ENCODE measurements at places on chromosomes 3 and 15.
A peak's percentile ranks its signal among the peaks of the same experiment; 100 is the strongest.

DNA sequence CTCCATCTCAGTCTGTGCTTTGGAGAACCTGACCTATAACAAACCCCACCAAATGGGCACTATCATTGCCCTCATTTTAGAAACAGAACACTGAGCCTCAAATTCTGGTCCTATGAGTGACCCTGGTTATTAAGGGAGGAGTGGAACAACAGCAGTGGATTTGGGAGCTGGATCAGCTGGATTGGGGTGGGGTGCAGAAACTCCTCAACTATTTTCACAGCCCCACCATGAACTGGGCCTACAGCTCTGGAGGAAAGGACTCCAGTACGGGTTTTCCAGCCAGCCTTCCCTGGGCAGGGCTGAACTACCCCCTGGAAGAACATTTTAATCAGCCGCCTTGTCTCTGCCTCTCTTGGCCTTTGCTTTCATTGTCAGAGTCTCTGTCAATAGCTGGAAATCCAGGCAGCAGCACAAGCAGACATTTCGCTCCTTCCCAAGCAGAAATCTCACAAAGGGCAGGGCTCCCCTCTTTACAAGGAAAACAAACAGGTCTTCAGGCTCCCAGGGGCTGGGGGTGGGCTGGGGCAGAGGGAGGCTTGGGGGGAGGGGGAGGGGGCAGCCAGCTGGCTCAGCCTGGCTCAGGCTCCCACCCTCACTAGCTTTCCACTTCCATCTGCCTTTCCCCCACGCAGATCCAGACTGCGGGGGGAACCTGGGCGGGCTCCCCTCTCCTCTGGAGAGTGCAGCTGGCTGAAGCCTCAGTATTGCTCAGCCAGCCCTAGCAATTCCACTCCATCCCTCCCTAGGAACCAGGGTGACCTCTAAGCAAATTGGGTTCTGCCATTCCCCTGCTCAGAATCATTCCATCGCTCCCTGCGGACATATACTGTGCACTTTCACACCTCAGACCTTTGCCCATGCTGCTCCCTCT is 13.7 kb upstream of the TLE3 start:
- DNase-seq: peak; percentile 85

- no peak for DNase-seq
Observed at GRCh38 chr3:193693774-193694173, 100.8 kb downstream of the OPA1 start.

DNA sequence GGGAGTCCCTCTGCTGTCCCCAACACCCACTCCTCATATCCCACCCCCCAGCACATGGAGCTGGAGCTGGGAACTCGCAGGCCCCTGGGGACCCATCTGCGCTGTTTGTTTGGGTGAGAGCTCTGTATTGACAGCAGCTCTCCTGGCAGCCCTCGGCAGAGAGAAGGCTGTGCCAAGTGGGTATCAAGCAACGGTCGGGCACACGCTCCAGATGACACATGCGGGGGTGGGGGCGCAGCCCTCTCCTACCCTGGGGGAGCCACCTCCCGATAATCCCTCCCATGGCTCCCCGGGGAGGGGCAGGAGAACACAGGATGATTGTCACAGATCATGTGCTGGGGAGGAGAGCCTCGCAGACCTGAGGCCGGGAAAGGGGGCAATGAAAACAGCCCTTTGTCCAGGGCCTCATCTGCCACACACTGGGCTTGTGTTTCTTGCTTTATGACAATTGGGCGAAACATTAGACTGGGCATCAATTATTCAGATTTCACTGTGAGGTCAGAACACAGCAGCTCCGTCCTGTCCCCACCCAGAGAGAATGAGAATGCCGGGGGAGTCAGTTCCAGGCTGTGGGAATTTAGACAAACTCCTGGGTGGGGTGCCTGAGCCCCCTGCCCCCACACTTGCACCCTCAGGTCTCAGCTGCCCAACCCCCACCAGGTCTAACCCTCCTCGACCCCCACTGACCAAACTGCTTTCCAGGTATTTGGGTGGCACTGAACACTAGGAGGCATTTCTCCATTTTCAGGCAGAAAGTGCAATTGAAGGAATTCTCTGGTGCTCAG is 46.4 kb upstream of the KLF13 start:
- peak; percentile 65 for DNase-seq

- DNase-seq: peak; percentile 68
Observed at GRCh38 chr3:149971403-149972075, 844 bp upstream of the PFN2 start.

GRCh38 chr3:161508852-161509477 is 12.4 kb downstream of the OTOL1 start:
- no peak for DNase-seq

DNA sequence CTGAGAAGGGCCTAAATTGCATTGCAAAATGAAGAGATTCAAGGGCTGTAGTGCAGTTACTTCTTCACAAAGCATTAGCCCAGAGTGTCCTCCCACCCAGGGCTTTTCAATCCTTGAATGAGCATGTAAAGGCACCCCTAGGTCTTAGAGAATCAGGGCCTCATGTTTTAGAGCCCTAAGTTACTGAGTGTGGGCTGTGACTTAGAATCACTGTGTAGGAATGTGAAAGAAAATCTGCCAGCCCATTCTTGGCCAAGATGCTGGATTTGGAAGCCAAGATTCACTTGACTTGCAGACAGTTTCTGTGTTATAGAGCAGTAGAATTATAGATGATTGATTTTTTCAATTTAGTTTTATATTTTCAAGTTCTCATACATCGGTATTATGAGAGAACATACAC is 153.2 kb downstream of the MYRIP start:
- no peak for DNase-seq

Measured in BE2C (cell line).